Activated T-helper 2 cell treated with anti-CD3 and anti-CD28 coated beads, Interferon-gamma antibody, Interleukin-2, Interleukin-4, amounts not matched to agents 10 μg/mL and 5 μg/mL and 100 μg/mL, durations not matched to agents 14 hours and 24 hours and 36 hours (primary cell): ENCODE measurements at places on chromosomes 2 and 18. TPM values are rescaled to one million over a fixed set of nuclear protein-coding genes. Genes with fewer than 3 reads are reported as not detected.

Gene PROKR1
- not detected in 2 replicates for total RNA-seq

Gene ILKAP
- total RNA-seq, result 67.1 and 71.3 TPM in 2 replicates

Gene IFIH1
- 14.5 and 16.1 TPM in 2 replicates for total RNA-seq

Gene ZNF2
- 3.3 and 3.6 TPM in 2 replicates for total RNA-seq

Gene NPAS2
- total RNA-seq, result 4.2 and 5.6 TPM in 2 replicates

Gene UGT1A5
- total RNA-seq, result not detected in 2 replicates

Gene RNPEPL1
- 67.3 and 71.3 TPM in 2 replicates for total RNA-seq

Gene TRIM43
- 0.11 and 0.25 TPM in 2 replicates for total RNA-seq

Gene CGREF1
- 8.1 and 9.0 TPM in 2 replicates for total RNA-seq

Gene SLC38A11
- total RNA-seq, result not detected in 2 replicates

Gene CHRND
- total RNA-seq, result not detected in 2 replicates

Gene MROH2A
- total RNA-seq, result not detected in 2 replicates

Gene SMPD4
- 84.3 and 84.8 TPM in 2 replicates for total RNA-seq

Gene COL5A2
- 0.05 and 0.23 TPM in 2 replicates for total RNA-seq

Gene PCARE
- not detected in 2 replicates for total RNA-seq

Gene CXCR2
- total RNA-seq, result 0.09 TPM in 1 of 2 replicates, not detected in the other

Gene KIF5C
- total RNA-seq, result 12.9 and 17.3 TPM in 2 replicates

Gene PLGLB2
- 2.0 and 2.5 TPM in 2 replicates for total RNA-seq

Gene EPB41L3
- 1.6 and 1.9 TPM in 2 replicates for total RNA-seq

Gene SNRNP27
- 60.4 and 62.6 TPM in 2 replicates for total RNA-seq

Gene FBXO15
- total RNA-seq, result 0.91 and 1.1 TPM in 2 replicates

Gene BCL11A
- 0.21 TPM in 2 replicates for total RNA-seq

Gene SLC9A4
- 0.09 TPM in 2 replicates for total RNA-seq

Gene CRYGC
- total RNA-seq, result not detected in 2 replicates

Gene IL1A
- total RNA-seq, result 6.8 and 7.0 TPM in 2 replicates

Gene CABYR
- 0.16 TPM in 2 replicates for total RNA-seq

Gene CSRNP3
- not detected in 2 replicates for total RNA-seq

Gene SUCLG1
- 65.3 and 69.5 TPM in 2 replicates for total RNA-seq

Gene REL
- total RNA-seq, result 118 and 123 TPM in 2 replicates

Gene TSPYL6
- not detected in 2 replicates for total RNA-seq

Gene LRRC30
- not detected in 2 replicates for total RNA-seq

Gene ZSWIM2
- total RNA-seq, result not detected in 2 replicates

Gene ABCG8
- 0.23 TPM in 2 replicates for total RNA-seq

Gene NRBP1
- total RNA-seq, result 98.0 and 106 TPM in 2 replicates

Gene OTOS
- not detected in 2 replicates for total RNA-seq

Gene CNDP2
- total RNA-seq, result 158 and 166 TPM in 2 replicates

Gene CKAP2L
- total RNA-seq, result 24.4 and 27.2 TPM in 2 replicates

Gene SH3RF3
- total RNA-seq, result 0.64 and 0.78 TPM in 2 replicates

Gene RGPD3
- 0.30 and 0.34 TPM in 2 replicates for total RNA-seq

Gene AGXT
- total RNA-seq, result not detected in 2 replicates

Gene GKN1
- total RNA-seq, result not detected in 2 replicates

Gene FIGN
- not detected in 2 replicates for total RNA-seq

Gene NCKAP5
- total RNA-seq, result not detected in 2 replicates

Gene LRP1B
- not detected in 2 replicates for total RNA-seq
